ENCODE measurements at places on chromosomes 4 and X. TPM values are rescaled to one million over a fixed set of nuclear protein-coding genes. Genes with fewer than 3 reads are reported as not detected.

DNA sequence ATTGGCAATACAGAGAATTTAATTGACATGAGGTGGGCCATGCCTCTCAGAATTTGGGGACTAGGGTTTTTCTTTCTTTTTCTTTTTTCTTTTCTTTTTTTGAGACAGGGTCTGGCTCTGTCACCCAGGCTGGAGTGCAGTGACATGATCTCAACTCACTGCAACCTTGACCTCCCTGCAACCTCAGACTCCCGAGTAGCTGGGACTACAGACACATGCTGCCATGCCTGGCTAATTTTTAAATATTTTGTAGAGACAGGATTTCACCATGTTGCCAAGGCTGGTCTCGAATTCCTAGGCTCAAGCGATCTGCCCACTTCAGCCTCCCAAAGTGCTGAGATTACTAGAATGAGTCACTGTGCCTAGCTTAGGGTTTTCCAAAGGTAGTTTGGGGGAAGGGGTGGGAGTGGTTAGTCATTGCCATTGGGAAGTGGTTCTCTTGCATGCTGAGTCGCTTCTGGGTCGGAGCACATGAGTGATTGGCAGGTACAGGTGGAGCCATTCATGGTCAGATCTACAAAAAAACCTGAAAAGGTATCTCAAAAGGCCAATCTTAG, 54.5 kb downstream of the MID2 start:
- no peak for DNase-seq

TCEAL7 gene
- total RNA-seq: not detected

GABRB1 gene
- not detected for total RNA-seq

- DNase-seq: no peak
These were observed 850 bp downstream of the IGBP1 start for GRCh38 chrX:70134116-70134477.

GRCh38 chr4:96993560-96993959, 1149.7 kb downstream of the STPG2 start:
- no peak for DNase-seq

SLC10A4 gene
- total RNA-seq: not detected

TEX11 gene
- not detected for total RNA-seq

DNA sequence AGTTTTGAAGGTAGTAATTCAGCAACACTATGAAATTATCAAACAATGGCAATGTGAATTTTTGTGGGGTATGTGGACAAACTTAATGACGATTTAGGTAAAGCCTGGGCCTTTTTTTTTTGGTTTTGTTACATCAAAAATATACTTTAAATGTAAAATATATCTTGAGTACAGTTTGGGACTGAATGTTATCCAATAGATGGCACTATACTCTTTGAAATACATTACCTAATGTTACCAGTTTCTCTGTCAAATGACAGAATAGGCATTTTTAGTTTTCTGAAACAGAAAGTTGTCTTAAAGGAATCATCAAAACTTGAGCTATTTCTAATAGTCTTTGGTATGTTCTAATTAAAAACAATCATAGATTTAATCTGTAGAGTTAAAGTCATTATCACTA, 1651.9 kb downstream of the C4orf33 start:
- no peak for DNase-seq

OTUD6A gene
- not detected for total RNA-seq

- DNase-seq: no peak
These were observed 322.7 kb downstream of the PDHA2 start for GRCh38 chr4:96162636-96163035.

Measured in activated naive CD4-positive, alpha-beta T cell treated with anti-CD3 and anti-CD28 coated beads, Interleukin-2, amount 50 U/mL, for 72 hours (primary cell).